ENCODE measurements at places on chromosomes 7 and 10. TPM values are rescaled to one million over a fixed set of nuclear protein-coding genes. Genes with fewer than 3 reads are reported as not detected.

GPR26 gene
- total RNA-seq, result not detected

PRPS1L1 gene
- not detected for total RNA-seq

IGFBP1 gene
- not detected for total RNA-seq

AKR1C4 gene
- total RNA-seq, result not detected

CCDC201 gene
- not detected for total RNA-seq

C10orf62 gene
- not detected for total RNA-seq

TMEM213 gene
- 0.55 TPM for total RNA-seq

SLC18A3 gene
- total RNA-seq, result not detected

CEP41 gene
- total RNA-seq, result 6.6 TPM

SFTPA2 gene
- total RNA-seq, result 5.3 TPM

TLX1 gene
- 0.34 TPM for total RNA-seq

DYNC1I1 gene
- total RNA-seq, result 4.4 TPM

PTPRZ1 gene
- total RNA-seq, result 1.4 TPM

PKD1L1 gene
- 0.59 TPM for total RNA-seq

PROSER2 gene
- total RNA-seq, result 39.9 TPM

PDAP1 gene
- 103 TPM for total RNA-seq

AFAP1L2 gene
- 16.1 TPM for total RNA-seq

OIT3 gene
- total RNA-seq, result not detected
